ENCODE measurements at places on chromosomes 1 and 21.
A peak's percentile ranks its signal among the peaks of the same experiment; 100 is the strongest.

- DNase-seq: no peak
Observed at GRCh38 chr1:22257290-22258275, 114.7 kb upstream of the WNT4 start.

- DNase-seq: no peak
Observed at GRCh38 chr1:189596197-189596596, 881.5 kb downstream of the BRINP3 start.

DNA sequence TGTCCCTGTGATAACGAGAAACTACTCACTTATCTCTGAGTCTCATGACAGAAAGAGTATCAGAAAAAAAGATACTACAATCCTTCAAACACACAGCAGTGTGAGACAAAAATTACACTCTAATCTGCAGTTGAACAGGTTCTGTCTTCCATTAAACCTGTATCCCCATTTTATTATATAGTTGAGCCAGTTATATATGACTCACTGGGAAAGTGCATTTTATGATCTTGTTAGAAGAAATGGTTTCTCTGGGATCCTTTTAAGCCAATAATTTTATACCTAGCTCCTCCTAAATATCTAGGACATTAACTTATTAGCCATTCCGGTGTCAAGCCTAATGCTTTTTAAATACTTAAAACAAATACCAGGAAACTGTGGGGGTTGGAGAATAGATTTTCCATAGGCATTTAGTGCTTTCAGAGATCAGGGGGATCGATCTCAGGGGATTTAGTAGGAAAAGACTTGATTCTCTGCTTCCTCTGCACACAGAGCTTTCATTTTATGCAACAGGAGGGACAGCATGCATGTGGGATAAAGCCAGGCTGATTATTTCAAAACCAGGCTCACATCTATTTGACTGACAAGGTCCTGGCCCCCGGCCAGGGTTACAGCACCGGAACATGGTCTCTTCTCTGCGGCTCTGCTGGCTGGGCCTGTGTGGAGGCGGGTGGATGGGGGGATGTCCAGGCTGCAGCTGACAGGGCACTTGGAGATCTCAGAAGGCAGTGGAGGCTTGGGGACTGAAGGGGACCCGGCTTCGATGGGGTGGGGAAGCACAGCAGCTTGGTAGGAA lies 310.6 kb downstream of the DISC1 start:
- no peak for DNase-seq

- DNase-seq: no peak
Observed at GRCh38 chr1:240256836-240257503, 165.3 kb downstream of the FMN2 start.

- no peak for DNase-seq
Observed at GRCh38 chr1:71861022-71861421, 421.3 kb downstream of the NEGR1 start.

DNA sequence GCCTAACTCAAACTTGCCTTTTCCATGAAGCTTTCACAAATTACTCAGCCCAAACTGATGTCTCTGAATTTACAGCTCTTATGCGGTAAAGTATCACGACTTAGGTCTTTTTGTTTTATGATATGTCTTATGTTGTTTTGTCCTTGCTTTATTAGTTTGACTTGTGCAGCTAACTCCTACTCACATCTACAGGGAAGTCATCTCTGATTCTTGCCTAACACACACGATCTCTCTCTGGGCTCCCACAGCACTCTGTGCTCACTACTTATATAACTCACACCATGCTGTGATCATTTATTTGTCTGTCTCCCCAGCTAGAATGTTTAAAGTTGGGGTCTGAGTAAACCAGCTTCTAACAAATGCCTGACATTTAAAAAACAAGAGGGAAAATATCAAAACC lies 9.3 kb upstream of the PI4KB start:
- DNase-seq: no peak

- no peak for DNase-seq
Observed at GRCh38 chr1:46757956-46758528, 39.1 kb upstream of the EFCAB14 start.

GRCh38 chr1:217891966-217892365 lies 260.8 kb downstream of the SPATA17 start:
- no peak for DNase-seq

- DNase-seq: no peak
Observed at GRCh38 chr1:19769211-19769932, 30.3 kb downstream of the TMCO4 start.

DNA sequence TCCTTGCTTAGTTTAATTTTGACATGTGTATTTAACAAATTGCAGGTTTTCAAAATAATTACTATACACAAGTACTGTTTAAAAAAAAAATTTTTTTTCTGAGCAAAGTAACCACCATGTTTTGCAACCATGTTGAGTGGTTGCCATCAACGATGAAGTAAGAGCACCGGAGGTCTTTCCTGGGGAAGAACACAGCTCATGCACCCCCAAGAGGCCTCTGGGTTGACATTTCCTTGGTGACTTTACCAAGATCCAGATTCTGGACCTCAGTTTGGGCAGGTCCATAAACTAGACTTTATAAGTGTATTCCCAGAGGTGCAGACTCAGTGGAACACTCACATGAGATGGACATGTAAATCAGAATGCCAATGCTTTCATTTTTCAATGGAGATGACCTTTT lies 36.8 kb upstream of the RALGPS2 start:
- DNase-seq: no peak

GRCh38 chr1:30738040-30738714 lies 14.8 kb upstream of the MATN1 start:
- no peak for DNase-seq

GRCh38 chr1:87806379-87807094 lies 477.9 kb downstream of the LMO4 start:
- no peak for DNase-seq

- DNase-seq: no peak
Observed at GRCh38 chr21:35603494-35603893, 456.8 kb downstream of the SETD4 start.

GRCh38 chr1:223852337-223852736 lies 6.6 kb upstream of the TP53BP2 start:
- no peak for DNase-seq

- DNase-seq: no peak
Observed at GRCh38 chr1:16913181-16913832, 8.4 kb upstream of the CROCC start.

DNA sequence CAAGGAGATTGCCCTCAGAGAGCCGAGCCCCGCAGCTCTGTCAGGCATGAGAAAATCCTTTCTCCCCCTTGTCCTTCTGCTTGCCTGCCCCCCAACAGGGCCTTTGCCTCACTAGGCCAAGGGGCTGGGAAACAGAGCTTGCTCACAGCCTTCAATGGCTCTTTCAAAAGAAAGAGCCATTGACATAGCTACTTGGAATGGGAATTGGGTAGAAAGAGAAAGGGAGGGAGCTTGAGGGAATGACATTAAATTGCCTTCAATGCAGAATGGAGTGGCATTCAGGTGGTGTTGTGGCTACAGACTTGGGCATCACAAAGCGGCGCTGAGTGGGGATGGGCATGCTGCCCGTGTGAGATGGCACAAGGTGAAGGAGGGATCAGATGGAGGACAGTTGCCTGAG lies 13.2 kb downstream of the SYT11 start:
- no peak for DNase-seq

- peak; percentile 73 for DNase-seq
Observed at GRCh38 chr1:203673550-203674411, 47.1 kb downstream of the ATP2B4 start.

- DNase-seq: no peak
Observed at GRCh38 chr1:23367451-23367790, 2.2 kb downstream of the ZNF436 start.

DNA sequence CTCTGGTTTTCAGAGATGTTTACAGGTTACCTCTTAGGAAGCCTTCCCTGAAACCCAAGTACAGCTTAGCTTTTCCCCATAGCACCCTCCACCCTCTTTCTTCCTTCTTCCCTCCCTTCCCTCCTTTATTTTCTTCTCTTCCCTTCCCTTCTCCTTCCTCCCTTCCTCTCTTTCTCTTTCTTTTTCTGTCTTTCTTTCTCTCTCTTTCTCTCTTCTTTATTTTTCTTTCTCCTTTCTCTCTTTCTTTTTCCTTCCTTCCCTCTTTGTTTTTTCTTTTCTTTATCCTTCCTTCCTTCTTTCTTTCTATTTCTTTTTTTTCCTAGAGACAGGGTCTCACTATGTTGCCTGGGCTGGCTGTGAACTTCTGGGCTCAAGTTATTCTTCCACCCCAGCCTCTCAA lies 231.6 kb downstream of the SLC35F3 start:
- DNase-seq: no peak

DNA sequence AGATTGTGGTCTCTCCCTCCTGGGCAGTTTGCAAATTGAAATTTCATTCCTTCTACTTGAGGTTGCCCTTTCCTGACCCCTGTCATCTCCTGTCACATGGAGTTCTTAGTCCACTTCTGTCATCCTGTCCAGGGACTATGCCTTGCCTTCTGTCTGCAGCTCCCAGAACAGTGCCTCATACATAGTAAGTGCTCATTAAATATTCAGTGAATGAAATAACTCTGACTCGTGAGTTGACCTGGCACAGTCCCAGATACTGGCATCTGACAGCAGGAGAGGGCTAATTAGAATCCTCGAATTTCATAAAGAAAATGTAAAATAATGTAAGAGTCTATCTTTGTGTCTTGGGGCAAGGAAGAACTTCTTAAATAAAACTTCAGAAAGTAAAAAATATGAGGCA lies 50.8 kb downstream of the CNIH3 start:
- DNase-seq: no peak

DNA sequence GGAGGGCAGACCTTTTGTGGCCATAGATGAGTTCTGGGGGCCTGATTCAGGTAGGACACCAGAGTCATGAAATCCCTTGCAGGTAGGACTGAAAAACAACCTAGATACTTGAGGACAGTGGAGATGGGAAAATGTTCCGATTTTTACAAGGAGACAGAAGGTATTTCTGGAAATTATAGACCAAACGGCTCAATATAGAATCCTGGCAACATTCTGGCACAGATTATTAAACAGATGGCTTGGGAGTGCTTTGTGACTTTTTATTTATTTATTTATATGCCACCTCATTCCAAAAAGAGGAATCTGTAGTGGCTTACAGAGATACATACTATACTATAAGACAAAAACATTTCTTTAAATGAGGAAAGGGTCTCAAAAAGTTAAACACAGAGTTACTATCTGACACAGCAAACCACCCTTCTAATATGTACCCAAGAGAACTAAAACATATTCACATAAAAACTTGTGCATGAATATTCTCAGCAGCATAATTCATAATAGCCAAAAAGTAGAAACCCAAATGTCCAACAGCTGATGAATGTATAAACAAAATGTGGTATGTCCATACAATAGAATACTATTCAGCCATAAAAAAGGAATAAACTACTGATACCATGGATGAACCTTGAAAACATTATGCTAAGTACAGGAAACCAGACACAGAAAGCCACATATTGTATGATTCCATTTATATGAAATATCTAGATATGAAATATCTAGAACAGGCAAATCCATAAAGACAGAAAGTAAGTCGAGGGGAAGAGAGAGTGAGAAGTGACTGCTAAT lies 49.8 kb downstream of the CDK18 start:
- DNase-seq: no peak

DNA sequence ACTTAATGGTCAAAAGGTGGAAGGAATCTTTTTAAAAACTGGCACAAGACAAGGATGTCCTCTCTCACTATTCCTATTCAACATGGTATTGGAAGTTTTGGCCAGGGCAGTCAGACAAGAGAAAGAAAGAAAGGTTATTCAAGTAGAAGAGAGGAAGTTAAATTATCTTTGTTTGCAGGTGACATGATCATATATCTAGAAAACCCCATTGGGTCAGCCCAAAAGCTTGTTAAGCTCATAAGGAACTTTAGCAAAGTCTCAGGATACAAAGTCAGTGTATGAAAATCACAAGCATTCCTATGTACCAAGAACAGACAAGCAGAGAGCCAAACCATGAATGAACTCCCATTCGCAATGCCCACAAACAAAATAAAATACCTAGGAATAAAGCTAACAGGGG lies 5.4 kb upstream of the PGBD2 start:
- DNase-seq: no peak

- no peak for DNase-seq
Observed at GRCh38 chr1:27129225-27129624, 25.7 kb downstream of the SLC9A1 start.

DNA sequence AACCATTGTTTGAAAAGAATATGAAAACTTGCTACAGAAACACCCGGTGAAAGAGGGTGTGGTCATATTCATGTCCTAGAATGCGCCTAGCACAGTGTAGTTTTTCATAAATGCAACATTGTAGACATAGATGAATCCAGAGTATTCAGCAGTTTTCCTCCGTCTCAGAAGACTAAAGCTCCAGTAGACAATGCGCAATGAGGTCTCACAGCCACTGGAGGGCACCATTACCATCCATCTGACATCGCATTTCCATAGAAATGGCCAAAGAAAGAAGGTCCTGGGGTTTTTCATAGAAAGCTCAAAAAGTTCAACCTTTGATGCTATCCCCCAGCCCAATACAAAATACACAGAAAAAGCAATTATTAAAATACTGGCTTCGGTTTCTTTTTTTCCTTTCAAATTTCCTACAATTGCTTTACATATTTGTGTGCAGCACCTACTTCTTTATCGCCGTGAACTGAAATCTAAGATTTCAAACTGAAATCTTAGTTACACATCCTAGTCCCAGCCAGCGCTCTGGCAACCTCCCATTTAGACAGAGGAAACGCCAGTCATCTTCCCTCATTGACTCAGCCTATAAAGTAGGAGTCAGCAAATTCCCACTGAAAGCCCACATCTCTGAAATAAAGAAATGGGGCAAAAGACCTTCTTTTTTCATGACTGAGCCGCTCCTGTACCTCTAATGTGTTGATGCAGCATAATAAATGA lies 3.9 kb upstream of the CD58 start:
- no peak for DNase-seq

- no peak for DNase-seq
Observed at GRCh38 chr1:46370214-46370633, 23.9 kb upstream of the FAAH start.

DNA sequence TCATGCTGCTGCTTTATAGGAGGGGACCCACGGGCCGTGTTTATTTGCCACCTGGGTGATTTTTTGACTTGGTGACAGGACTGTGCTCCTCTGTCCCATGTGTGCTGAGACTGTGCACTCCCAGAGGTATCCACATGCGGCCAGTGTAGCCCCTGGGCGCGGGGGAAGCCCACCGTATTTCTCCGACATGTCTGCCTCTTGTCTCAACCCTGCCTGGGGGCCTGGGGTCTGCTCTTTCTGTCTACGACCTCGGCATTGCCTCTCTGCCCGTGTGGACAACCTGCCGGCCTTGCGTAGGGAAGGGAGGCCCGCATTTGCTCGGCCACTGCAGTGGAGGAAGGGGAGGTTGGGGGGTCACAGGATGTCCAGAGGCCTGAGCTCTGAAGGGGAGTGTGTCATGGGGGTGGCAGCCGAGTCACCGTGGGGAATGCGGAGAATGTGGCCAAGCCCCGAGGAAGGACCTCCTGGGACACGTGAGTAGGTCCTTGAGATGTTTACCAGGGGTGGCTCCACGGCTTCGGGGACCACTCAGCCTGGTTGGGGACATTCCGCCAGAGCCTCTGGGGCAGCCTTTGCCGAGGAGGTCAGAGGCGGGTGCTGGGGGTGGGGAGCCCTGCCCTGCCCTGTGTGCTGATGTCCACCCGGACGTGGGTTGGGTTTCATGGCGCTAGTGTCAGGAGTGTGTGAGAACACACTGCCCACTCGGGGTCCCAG lies 11.0 kb downstream of the PRKCZ start:
- no peak for DNase-seq

GRCh38 chr21:36663033-36663855 lies 35.7 kb upstream of the SIM2 start:
- DNase-seq: no peak

- no peak for DNase-seq
Observed at GRCh38 chr1:94895518-94895917, 31.4 kb downstream of the CNN3 start.

- DNase-seq: no peak
Observed at GRCh38 chr1:59484096-59484495, 187.2 kb downstream of the FGGY start.

GRCh38 chr1:54606096-54606989 lies 17.0 kb downstream of the FAM151A start:
- no peak for DNase-seq
